ENCODE measurements at places on chromosomes 7 and 10. TPM values are rescaled to one million over a fixed set of nuclear protein-coding genes. Genes with fewer than 3 reads are reported as not detected.

The KLF6 gene
- 273 TPM for total RNA-seq

The SUV39H2 gene
- 4.8 TPM for total RNA-seq

The CADPS2 gene
- 11.0 TPM for total RNA-seq

The IKZF1 gene
- total RNA-seq: 20.1 TPM

The MTERF1 gene
- total RNA-seq: 17.5 TPM

The COL28A1 gene
- total RNA-seq: 182 TPM

The KCND2 gene
- 0.40 TPM for total RNA-seq

The POT1 gene
- 33.8 TPM for total RNA-seq

The PILRA gene
- total RNA-seq: 14.6 TPM

The IGFBP3 gene
- 60.9 TPM for total RNA-seq

The TMEM270 gene
- total RNA-seq: not detected

The SPACDR gene
- total RNA-seq: 3.6 TPM

The AGAP4 gene
- total RNA-seq: 30.5 TPM

The CHAT gene
- not detected for total RNA-seq

The BMI1 gene
- 62.7 TPM for total RNA-seq

The INHBA gene
- total RNA-seq: 40.4 TPM

The EN2 gene
- not detected for total RNA-seq

The FGFBP3 gene
- 6.0 TPM for total RNA-seq

The OR2A7 gene
- total RNA-seq: 3.7 TPM

The CXCL12 gene
- total RNA-seq: 394 TPM

The PRSS1 gene
- total RNA-seq: 4.7 TPM

The VGF gene
- not detected for total RNA-seq

The NUPR2 gene
- not detected for total RNA-seq

The VAX1 gene
- total RNA-seq: not detected

The OPN4 gene
- 0.18 TPM for total RNA-seq

The PNLIPRP2 gene
- 1.6 TPM for total RNA-seq
